SW480 (cell line): ENCODE measurements at places on chromosomes 2 and 18.

- DNase-seq = no peak
Measured at GRCh38 chr2:43044093-43044681, 182.2 kb downstream of the ZFP36L2 start.

- DNase-seq = no peak
Measured at GRCh38 chr2:17804358-17804757, 11.9 kb upstream of the MSGN1 start.

GRCh38 chr2:109378682-109379081 lies 235.1 kb downstream of the SEPTIN10 start:
- DNase-seq = no peak

GRCh38 chr2:35887146-35887545 lies 468.4 kb upstream of the CRIM1 start:
- DNase-seq = no peak

DNA sequence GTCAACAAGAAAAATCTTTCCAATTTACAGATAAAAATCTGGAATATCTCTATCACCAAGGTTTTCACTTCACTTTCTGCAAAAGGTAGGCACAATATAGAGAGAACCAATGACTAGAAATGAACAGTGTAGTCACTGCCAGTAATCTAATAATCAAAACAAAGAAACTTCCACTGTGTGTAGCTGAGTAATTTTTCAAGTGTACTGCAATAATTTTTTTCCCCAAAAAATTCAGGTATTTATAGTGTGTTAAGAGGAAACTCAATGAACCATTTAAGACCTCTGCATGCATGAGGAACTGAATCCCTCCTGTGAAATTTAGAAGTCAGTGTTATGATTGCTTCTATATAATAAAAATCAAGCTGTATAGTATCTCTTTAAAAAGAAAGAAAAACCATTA lies 121.8 kb downstream of the MEMO1 start:
- no peak for DNase-seq

- no peak for DNase-seq
Measured at GRCh38 chr2:199680482-199680881, 170.5 kb downstream of the FTCDNL1 start.

DNA sequence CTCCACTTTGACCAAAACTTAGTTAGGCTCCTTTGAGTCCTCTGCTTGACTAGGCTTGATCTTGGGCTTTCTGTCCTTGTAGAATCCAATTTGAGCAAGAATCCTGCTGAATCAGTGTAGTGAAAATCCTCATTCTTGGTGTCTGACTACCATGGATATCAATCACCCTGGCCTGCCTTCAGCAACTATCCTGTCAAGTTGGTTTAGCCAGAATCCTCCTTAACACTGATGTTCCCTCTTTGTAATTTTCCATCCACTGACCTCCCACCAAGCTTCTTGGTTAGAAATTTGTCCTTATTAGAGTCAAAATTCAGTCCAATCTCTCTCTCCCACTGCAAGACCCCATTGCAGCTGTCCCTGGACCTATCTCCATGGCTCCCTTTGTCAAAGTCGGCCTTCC lies 494 bp upstream of the RBM45 start:
- no peak for DNase-seq
